Right hindlimb (tissue), 1 donor: ENCODE measurements at places on chromosomes 12 and 14.

GRCh38 chr12:88624911-88625310 is 44.6 kb upstream of the KITLG start:
- DNase-seq: no peak

- no peak for DNase-seq
Observed at GRCh38 chr12:1608713-1609119, 14.3 kb upstream of the FBXL14 start.

DNA sequence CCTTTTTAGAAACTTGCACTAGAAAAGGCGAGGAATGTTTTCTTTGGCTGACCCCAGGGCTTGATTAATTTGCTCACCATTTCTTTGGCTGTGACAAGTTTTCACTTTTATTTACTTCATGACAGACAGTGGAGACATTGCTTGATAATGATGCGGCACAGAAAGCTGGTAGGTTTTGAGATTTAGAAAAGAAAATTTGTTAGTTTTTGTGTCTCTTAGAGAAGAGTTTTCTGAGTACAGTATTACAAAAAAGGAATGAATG is 18.4 kb downstream of the SRGAP1 start:
- no peak for DNase-seq

DNA sequence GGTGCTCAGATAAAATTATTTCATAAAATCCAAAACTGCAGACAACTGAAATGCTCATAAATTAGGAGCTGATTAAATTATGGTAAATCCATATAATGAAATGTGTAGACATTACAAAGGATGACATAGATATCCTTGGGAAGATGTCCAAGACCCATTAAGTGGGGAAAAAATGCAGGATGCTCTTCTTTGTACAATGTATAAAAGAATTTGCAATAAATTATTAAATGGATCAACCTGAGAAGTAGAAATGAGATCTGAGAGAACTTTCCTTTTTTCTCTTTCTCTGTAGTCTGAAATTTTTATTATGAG is 336.4 kb upstream of the E2F7 start:
- DNase-seq: no peak

GRCh38 chr14:95601650-95602049 is 66.8 kb downstream of the GLRX5 start:
- DNase-seq: no peak

GRCh38 chr14:24130380-24130716 is at the start of gene FITM1:
TSS of gene FITM1 (plus strand) at chr14:24130659. CDS start at chr14:24131564, 905 bp downstream.
- no peak for DNase-seq

GRCh38 chr14:90894241-90894640 is 78.0 kb upstream of the TTC7B start:
- no peak for DNase-seq

DNA sequence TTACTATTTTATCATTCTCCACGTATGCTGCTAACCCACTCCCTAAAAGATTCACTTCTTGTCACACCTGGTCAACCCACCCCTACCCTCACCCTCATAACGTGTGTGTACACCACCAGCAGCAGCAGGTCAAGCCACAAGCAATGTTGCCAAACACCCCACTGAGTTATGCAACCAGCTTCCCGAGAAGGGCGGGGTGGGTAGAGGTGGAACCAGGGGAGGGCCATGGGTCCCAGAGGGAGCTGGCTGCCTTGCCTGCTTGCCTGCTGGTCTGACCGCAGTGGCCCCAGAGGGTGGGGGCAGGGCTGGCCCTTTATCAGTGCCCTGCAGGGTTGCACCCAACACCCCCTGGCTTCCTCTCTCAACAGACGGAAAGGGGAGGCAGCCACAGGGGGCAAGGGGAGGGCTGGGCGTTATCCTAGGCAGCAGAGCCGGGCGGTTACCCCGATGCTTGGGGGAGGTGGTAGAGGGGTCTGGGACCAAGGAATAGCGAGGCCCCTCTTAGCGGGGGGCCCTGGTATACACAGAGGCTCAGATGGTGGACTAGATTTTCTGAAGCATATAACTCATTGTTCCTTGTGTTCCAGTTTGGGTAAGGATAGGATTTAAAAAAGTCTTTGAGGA is 3.5 kb upstream of the NFE2 start:
- DNase-seq: peak; percentile 37

DNA sequence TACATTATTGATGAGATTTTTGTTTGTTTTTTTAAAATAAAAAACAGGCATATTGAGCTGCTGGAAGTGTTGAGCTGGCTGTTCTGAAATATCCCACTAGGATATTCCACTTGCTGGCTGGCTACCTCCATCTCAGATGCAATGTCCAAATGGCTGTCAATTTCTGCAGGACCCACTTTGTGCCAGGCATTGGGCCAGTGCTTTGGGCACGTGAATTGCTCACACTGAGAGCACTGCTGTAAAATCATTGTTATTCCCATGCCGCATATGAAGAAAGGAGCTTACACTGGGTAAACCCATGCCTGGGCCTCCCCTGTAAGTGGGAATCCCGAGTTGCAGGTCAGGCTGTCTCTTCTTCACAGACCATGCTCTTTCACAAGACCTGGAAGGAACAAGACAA is 56.7 kb downstream of the RGS6 start:
- no peak for DNase-seq

- DNase-seq: no peak
Observed at GRCh38 chr12:27290501-27291168, 42.0 kb upstream of the BMAL2 start.

DNA sequence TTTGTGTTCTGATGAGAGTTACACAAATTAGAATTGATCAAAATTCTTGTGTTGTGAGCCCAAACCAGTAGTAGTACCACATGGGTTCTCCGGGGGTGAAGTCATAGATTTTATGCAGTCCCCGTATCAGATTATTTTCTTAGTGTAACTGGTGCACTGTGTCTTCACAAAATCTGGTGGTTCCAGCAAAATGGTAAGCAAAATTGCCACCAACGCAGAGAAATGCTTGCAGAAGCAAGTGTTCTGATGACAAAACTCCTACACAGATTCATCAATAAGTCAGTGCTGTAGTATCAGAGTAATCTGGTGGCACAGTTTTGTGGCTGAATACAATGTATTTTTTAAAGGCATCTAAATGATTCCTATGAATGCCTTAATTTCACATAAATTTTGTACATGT is 1.3 kb upstream of the CACNA2D4 start:
- peak; percentile 4 for DNase-seq

DNA sequence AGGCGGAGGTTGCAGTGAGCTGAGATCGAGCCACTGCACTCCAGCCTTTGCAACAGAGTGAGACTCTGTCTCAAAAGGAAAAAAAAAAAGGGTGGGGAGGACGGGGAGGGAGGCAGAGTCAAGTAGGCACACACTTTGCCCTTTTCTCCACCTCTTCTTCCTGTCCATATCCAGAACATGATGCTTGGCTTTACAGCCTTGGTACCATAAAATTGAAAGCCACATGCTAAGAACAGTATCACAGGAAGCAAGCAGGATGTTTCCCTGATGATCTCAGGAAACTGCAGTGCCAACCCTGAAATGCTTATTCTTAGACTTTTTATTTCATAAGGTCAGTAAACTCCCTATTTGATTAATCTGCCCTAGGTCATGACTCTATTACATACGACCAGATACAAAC is 32.5 kb upstream of the YAF2 start:
- no peak for DNase-seq

DNA sequence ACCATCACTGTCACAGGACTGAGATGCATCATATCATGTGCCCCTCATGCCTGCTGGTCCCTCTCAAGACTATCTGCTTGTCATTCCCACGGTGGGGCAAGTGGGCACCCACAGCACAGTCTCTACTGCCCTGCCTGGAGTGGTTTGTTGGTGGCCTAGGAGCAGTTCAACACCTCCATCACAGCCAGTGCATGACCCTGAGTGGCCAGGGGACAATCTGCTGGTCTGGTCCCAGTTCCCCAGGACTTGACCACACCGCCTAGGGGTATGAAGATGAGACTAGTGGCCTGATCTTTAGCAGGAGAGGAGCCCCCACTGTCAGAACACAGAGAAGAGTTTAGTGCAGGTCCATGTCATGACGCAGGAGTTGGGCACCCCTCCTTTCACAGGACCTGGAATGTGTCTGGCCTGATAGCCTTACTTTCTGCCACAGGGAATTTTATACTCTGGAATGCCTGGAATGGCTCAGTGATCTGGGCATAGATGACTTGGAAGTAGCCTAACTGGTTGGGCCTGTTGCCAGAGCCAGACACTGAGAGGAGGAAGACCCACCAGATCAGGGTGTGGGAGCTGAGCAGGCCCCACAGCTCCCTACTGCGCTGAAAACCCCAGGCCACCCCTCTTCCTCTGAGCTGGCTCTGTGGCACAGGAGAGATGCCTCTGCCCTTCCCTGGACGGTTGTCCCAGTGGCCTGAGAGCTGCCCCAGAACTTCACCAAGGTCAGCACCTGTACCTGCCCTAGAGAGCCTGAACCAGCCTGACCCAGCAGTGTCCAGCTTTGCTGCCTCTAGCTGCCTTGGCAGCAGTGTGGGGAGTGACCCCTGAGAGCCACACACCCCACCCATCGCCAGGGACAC is 83.3 kb downstream of the PUS7L start:
- DNase-seq: no peak

GRCh38 chr12:117408161-117408791 is 46.9 kb upstream of the NOS1 start:
- DNase-seq: peak; percentile 87

DNA sequence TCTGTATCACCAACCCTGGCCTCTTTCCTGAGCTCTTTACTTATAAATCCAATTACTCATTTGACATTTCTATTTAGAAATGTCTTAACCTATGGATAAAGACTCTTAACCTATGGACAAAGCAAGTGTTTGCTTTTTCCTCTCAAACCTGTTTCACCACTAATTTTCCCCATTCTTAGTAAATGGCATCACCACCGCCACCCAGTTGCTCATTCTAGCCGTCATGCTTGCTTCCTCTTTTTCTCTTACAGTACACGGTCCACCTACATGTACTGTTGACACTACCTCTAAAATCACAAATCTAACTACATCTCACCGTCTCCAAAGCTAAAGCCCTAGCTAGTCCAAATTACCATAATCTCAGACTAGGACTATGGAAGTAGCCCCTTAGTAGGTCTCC is 60.0 kb downstream of the CAPS2 start:
- DNase-seq: no peak

GRCh38 chr14:38999949-39000348 is 103.1 kb downstream of the SEC23A start:
- DNase-seq: no peak

GRCh38 chr14:100076606-100077005 is 11.4 kb downstream of the EVL start:
- no peak for DNase-seq

DNA sequence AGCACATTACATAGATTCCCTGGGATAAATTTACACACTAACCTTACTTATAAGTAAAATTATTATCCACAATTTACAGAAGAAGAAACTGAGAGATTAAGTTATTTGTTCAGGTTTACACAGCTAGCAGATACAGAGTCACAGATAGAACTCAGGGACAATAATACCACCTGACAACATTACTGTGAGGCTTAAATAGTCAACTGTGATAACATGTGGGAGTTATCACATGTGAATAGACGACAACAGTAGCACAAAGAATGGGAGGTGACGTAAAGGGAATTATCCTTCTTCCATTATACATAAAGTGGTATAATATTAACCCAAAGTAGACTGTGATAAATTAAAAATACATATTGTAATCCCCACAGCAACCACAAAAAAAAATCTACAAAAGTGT is 6.2 kb upstream of the SPIC start:
- DNase-seq: no peak

- DNase-seq: no peak
Observed at GRCh38 chr12:49720214-49720613, 13.0 kb upstream of the FMNL3 start.

GRCh38 chr12:128471491-128471890 is 204.5 kb downstream of the TMEM132C start:
- no peak for DNase-seq

DNA sequence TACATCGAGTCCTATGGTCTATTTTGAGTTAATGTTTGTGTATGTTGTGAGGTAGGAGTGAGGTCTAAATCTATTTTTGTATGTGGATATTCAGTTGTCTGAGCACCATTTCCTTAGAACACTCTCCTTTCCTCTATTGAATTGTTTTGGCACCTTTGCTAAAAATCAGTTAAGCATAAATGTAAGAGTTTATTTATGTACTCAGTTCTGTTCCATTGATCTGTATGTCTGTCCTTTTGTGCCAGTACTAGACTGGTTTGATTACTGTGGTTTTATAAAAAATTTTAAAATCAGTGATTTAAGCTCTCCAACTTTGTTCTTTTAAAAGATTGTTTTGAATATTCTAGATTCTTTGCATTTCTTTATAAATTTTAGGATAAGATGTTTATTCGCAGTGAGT is 70.1 kb upstream of the PCNX4 start:
- DNase-seq: no peak

DNA sequence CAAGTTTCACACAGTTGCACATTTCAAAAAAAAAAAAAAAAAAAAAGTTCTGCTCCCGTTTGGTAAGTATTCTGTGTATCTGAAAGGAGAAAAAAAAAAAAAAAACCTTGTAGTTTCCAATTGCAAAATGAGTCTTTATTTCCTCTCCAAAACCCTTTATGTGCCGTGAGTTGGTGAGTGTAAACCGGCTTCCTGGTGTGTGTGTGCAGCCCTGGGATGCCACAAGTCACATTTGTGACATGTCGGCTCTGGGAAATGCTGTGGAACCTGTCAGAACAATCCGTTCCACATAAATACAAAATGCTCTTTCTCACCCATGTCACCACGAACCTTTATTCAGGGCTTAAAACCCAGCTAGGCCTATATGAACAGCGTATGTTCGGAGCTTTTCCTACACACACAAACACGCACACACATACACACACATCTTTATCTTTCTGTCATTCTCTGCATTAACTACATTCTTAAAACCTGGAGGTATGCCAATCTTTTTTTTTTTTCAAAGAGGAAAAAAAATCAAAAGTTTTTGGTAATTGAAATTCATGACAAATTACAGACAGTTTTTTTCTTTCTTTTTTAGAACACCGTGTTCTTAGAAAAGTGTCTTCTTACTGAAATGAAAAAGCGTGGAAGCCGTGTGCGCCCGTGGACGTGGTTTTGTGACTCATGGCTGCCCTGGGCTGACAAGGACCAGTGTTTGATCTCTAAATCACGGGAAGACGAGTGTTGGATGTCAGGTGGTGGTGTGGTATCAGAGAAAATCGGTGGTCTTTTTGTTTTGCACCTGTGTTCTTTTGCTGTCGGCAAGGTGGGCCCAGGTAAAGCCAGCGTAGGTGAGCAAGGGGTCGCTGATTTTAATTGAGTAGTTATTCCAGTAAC is 612.0 kb downstream of the VRK1 start:
- no peak for DNase-seq

DNA sequence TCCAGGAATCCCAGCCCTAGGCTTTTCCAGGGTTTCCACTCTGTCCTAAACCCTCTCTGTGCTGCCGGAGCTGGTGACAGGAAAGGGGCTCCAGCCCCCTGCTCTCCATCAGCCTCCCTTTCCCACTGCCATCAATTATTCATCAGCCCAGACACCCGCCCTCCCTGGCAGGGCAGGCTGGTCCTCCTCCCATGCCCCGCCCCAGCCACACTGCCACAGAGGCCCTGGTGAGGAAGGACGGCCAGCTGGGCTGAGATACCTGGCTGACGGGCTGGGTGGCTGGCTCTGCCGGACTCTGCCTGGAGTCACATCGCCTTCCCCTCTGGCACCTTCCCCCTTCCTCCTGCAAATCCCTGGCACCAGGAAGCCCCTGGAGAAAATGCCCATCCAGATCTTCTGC is 11.9 kb upstream of the SMARCD1 start:
- no peak for DNase-seq

- no peak for DNase-seq
Observed at GRCh38 chr14:78982551-78982950, 812.4 kb downstream of the NRXN3 start.

- DNase-seq: no peak
Observed at GRCh38 chr14:23632461-23633159, 3.6 kb upstream of the DHRS2 start.
